ENCODE measurements at places on chromosomes 6 and 20.

DNA sequence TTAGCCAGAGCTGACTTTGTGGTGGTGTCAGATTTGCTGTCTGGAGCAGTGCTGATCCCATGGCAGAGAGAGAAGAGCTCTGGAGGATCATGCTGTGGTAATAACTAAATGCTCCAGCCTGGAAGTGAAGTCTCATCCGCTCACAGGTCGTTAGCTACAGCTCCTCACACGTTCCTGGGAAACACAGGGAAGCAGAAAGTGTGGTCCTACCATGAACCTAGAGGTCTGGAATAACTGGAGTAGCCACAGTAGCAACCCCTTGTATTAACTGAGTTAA lies 2.7 kb downstream of the HIVEP1 start:
- DNase-seq, result no peak

DNA sequence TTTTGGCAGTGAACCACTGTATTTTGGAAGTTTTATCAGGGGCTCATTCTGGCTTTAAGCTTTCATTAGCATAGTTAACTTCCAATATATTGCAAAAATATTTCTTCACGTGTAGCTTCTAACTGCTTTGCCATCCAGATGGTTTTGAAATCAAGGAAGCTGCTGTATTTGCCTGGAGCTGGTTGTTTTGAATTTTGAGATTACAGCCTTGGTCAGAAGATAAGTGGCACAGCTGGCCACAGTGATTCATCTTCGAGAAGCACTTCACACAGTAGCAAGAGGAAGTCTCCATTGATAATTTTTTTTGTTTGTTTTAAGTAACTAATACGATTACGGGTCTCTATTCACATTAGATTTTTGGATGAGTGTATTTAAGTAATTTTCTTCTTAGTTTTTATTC lies 3.8 kb downstream of the APCDD1L start:
- DNase-seq, result no peak

DNA sequence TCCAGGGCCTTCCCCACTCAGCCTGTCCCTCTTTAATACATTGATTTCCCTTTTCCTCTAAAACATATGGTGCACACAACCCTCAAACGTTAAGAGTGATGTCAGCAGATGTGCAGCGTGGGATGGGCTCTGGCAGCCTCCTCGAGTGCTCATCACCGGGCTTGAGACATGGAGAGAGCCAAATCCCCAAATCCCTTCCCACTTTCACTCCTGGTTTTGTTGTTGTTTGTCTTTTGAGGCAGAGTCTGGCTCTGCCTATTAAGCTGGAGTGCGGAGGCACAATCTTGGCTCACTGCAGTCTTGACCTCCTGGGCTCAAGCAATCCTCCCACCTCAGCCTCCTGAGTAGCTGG lies 5.8 kb upstream of the PLTP start:
- DNase-seq, result no peak

- DNase-seq, result no peak
These were observed 661.3 kb downstream of the BCKDHB start for GRCh38 chr6:80767808-80768207.

DNA sequence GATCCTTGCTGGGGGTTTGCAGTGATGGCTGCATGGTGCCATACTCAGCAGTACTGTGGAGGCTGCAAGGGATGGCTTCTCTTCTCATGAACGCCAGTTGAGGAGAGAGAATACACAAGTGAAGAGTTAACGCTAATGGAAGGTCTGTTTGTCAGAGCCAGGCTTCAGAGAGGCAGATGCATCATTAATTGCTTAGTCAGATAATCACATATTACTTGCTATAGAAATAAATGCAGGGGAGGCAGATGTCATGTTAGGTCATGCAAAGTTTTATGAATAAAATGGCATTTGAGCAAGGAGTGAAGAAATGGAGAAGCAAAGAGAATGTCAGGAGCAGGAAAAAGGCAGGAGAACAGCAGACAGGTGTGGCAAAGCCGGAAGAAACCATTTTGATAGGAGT lies 51.2 kb downstream of the CDS2 start:
- DNase-seq, result no peak

DNA sequence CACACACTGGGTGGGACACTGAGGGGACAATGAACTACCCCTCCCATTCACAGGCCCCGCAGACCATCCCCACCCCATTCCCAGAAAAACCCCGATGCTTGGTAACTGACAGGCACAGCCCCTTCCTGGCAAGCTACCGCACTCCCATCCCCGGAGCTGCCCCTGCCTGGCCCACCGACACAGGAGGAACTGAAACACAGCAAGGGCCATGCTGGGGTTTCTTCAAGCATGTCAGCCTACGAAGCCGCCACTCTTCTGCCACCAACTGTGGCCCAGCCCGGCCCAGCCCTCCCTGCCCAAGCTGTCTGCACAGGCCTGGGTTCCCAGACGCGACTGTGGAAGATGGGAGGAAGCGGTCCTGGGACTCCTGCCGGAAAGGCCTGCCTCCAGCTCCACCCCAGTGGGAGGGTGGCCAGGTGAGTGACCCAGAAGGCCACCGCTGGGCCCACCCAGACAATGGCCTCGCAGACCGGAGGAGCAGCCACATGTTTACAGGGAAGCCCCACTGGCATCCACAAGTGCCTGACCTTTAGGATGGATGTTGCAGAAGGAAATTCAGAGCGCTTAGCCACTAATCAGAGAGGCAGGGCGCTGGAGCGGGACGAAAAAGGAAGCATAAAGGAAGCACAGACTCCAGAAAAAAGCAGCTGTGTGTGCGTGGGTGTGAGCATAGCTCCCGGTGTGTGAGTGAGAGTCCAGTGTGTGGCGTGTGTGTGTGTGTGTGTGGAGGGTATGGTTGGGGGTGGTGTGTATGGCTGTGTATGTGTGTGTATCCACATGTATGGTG lies 91.6 kb downstream of the PRND start:
- no peak for DNase-seq

DNA sequence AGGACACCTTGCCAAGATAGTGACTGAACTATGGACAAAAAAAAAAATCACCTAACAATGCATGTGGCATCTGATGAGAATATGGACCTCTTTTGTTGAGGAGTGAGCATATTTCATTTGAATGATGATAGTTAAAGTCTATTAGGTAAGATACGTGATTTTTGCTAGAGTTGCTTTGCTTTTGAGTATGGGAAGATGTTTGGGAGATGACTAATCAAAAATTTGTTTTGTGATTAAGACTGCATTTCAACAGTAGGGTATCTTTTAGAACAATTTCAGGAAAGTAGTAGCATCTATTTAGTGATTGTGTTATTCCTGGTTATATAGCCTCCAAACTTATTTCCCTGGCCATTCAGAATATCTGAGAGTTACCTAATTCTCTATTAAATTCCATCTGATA lies 878.6 kb upstream of the CITED2 start:
- no peak for DNase-seq

DNA sequence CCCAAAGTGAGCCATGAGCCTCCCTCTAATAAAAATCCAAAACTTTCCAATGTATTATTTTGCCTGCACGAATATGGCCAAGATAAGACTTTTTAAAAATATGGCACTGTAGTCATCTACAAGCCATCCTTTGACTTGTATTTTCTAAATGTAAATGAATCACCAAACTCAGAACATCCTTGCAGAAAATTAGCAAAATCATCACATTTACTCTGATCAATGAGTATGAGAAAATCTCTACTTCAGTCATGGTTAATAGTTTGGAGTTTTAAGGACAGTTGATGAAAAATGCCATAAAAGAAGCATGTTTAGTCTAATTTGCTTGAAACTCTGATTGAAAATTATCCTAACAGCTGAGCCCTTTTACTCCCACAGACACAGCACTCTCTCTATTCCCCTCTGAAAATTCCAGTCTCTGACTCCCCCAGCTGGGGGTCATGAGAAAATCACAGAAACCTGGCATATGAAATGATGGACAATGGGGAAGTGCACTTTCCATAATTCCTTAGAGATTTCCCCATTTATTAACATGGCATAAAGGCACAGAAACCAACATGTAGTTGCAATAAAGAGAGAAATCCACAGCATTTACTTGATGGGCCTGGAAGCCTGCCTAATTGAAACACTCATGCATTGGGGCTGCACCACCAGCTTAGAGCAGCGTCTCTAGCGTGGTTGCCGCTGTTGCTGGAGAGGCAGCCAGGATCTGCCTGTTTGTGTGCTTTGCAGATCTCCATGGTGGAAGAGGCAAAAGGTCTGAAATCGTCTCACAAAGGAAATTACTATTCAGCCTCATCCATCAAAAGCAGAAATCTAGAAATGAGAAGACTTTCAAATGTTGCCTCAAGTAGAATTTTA lies 214.0 kb downstream of the WDR27 start:
- DNase-seq, result no peak

DNA sequence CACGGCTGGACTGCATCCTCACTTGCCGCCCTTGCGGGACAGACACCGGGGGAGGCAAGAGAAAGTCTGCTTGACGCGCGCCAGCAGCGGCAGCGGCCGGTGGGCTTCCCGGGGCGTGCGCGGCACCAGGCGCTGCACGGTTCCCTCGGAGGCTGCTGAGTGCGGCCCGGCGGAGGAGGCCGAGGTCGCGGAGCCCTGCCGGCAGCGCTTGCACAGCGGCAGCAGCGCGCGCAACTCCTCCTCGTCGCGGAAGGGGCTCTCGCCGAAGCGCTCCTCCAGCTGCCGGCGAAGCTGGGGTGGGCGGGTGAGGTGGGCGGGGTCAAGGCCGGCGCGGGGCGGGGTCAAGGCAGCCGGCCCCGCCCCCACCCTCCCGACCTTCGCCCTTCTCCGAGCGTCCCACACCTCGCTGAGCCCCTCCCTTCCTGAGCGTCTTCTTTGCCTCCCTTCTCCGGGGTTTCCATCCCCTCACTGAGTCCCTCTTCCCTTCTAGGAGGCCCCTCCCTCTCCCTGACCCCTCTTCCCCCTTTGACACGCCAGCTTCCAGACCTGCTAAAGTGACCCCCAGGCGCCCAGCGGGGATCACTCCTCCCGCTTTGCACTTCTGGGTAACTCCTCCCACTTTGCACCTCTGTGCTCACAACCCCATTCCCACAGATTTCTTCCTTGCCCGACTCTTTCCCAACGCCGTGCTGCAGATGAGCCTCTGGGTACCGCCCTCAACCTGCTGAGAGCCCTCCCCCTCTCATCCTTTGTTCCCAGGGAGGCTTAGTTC lies 8.8 kb downstream of the DUSP15 start:
- DNase-seq, result peak; percentile 20

- no peak for DNase-seq
These were observed 40.3 kb downstream of the PTPN1 start for GRCh38 chr20:50550531-50550930.

DNA sequence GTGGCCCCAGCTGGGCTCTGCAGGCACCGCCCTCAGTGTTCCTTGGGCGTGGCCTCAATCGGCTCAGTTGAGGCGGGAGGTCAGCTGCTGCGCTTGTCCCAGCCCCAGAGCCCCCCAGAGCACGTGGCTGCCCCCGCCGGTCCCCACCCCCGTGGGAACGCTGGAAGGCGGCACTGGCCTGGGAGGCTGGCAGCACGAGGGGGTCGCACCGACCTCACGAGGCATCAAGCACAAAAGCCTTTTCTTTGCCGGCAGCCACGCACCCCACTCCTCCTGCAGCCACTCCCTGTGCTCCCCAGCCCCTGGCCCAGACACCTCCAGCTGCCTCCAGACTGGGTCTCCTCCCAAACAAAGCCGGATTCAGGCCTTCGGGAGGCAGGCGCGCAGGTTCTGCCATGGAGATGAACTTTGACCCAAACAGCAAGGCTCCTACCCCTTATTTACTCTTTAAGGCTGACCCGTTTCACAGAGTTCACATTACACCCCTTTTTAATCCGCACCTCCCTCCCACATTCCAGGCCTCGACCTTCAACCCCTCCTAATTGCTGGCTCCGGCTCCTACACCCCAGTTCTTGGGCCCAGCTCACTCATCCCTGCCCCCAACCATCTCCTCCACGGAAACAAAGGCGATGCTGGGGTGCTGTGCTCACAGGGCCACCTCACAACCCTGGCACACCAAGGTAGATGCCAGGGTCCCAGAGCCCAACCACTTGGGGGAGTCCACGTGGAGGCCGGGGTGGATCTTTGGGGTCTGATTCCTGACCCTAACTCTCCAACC lies 111.7 kb downstream of the NOL4L start:
- DNase-seq, result no peak

- no peak for DNase-seq
These were observed 57.2 kb upstream of the TGM3 start for GRCh38 chr20:2238601-2239000.

DNA sequence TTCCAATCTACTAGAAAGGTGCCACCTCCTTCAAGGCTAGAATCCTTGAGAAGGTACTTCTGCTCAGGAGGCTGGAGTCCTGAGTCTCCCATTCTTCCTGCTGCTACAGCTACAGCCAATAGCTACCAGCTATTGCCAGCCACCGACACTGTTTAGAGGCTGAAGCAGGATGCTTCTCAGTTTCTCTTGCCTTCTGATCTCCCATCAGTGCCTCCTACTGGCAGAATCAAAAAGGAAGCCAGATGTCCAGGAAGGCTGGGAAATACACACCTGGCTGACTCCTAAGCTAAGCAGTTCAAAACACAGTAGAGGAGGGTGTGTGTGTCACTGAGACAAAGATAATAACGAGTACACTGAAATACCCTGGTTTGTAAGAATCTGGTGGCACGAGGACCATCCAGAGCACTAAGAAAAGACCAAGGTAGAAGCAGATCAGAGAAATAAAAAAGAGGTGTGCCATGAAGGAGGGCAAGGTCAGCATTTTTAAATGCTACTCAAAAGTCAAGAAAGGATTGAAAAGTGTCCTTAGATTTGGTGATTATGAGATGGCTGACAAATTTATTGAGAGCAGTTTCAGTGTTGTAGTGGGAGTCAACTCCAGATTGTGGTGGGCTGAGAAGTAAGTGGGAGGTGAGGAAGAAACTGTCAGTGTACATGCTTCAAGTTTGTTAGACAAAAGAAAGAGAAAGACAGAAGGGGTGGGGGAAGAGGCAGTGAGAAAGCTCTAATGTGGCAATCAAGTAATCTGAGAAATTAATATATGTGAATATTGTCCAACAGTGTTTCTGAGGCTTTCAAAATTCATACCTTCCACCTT lies 2.3 kb upstream of the HLA-DMA start:
- no peak for DNase-seq

DNA sequence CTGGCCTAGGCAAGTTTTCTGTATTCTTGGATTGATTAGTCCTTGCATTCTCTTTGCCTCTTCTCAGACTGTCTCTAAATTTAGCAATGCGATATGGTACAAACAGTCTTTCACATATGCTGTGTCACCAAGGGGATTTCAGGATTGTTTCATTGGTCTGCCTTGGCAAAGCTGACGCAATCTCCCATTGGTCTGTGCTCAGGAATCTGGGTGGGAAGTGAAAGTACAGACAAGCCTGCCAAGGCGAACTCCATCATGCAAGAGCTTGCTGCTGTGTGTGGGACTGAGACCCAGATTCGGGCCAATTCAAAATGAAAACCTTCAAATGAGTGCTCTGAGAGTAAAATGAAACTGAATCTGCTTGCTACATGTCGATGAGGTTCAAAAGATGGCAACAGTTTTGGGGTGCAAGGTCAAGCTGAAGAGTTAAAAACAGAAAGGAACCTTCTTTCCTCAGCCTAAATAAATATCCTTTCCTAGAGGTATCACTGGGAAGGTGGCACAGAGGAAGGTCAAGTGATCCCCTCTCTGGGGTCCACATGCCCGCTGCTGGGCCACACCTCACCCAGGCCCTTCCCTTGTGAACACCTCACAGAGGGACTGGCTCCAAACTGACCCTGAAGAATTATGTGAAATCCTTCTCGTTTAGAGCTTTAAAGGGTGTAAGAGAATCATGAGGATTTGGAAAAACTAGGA lies 198.8 kb upstream of the PREP start:
- peak; percentile 14 for DNase-seq

- DNase-seq, result no peak
These were observed 3.2 kb downstream of the CEP162 start for GRCh38 chr6:84224251-84224650.

- no peak for DNase-seq
These were observed 41.7 kb downstream of the SLC9A8 start for GRCh38 chr20:49854190-49854875.

GRCh38 chr6:47132724-47133123 lies 90.6 kb upstream of the ADGRF1 start:
- DNase-seq, result no peak

- DNase-seq, result no peak
These were observed 82.9 kb downstream of the RPP40 start for GRCh38 chr6:4920914-4921410.

Data from hippocampal formation (tissue), 2 donors.